Fibroblast of the aortic adventitia (primary cell): ENCODE measurements at places on chromosomes 7 and 10. TPM values are rescaled to one million over a fixed set of nuclear protein-coding genes. Genes with fewer than 3 reads are reported as not detected.

GRCh38 chr7:106057962-106058927, 53.9 kb downstream of the SYPL1 start:
- no peak for DNase-seq

DNA sequence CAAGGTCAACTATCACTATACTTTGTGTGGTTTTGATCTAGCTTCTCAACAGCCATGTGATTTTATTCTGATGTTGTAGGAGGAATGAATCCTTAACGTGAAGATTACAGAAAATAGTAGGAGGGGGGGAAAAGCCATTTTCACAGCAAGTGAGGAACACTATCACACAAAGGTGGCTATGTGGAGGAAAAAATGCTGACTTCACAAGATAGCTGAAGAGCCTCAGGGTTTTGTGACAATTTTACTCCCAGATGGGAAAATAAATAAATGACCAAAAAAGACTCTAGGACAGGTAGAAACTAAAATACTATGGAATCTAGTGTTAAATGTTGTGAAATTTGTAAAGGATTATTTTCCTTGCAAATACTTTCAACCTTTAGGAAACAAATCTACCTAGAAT, 281.0 kb downstream of the ADRA2A start:
- DNase-seq: no peak

DNA sequence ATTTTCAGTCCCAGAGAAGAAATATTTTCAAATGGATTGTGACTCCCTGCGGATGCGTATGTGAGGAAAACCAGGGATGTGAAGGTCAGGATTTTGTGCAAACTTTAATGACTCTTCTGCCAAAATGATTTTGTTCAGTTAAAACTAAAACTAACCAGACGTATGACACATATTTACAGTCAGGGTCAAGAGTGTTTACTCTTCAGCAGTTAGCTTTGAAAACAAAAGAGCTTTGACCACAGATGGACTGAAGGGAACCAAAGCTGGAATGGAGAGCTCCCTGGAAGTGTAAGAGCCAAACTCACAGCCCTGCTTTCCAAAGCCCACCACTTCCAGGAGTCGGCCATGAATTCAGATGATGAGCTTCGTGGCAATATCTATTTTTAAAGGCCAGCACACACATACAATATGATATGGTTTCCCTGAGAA, 15.5 kb downstream of the SVIL start:
- peak; percentile 74 for DNase-seq

GRCh38 chr7:25124465-25125136, 459 bp downstream of the CYCS start:
- peak; percentile 37 for DNase-seq

DNA sequence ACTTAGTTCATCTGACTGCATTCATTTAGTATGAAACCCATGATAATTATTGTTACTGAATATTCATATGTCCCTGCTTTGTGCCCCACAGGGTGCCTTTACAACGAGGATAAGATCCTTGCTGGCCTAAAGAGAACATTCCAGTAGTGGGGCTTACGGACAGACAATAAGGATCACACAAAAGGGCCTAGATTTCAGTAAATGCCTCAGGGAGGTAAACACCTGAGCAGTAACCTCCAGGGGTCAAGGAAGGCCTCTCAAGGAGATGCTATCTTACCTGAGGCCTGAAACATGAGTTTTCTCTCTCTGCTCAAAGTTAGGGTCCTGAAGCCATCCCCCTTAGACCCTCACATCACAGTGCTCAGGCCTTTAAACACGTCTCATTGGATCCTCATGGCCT, 228.7 kb downstream of the TCF7L2 start:
- no peak for DNase-seq

DNA sequence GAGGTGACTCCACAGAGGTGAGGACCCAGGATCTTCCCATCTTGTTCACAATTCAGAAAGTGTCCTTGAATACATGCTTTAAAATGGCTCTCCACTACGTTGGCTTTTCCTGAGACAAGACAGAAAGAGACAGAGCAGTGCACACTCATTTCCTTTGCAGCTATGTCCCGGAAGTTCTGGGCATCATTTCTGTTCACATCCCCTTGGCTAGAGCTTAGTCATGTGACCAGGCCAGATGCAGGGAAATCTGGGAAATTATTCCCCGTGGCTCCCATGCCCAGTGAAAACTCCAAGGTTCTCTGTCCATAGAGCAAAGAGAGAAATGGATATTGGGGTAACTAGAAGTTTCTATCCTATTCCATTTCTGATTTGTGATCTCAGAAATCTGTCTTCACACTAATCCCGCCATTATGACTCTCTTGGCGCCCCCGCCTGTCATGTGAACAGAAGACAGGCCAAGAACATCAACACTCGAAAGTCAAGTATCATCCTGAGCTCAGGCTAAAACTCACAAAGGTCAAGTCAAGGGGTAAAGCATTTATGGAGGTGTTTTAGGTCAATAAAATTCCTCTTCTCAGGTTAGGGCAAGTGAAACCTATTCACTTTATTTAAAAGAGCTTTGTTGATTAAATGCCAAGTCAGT, 251.4 kb upstream of the HABP2 start:
- no peak for DNase-seq

DNA sequence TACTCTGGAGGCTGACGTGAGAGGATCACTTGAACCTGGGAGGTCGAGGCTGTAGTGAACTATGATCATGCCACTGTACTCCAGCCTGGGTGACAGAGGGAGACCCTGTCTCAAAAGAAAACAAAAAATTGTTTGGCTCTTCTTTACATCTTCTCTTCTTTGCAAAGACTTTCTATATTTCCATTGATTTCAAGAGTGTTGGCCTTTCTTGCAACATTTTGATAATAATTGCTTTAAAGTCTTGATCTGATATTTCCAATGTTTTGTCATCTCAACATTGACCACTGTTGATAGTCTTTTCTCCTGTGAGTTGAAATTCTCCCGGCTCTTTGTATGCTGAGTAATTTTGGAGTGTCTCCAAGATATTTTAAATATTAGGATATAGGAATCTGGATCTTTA, 17.8 kb upstream of the CLDN4 start:
- no peak for DNase-seq

- DNase-seq: no peak
Measured at GRCh38 chr7:111184987-111185386, 94.1 kb downstream of the LRRN3 start.

DNA sequence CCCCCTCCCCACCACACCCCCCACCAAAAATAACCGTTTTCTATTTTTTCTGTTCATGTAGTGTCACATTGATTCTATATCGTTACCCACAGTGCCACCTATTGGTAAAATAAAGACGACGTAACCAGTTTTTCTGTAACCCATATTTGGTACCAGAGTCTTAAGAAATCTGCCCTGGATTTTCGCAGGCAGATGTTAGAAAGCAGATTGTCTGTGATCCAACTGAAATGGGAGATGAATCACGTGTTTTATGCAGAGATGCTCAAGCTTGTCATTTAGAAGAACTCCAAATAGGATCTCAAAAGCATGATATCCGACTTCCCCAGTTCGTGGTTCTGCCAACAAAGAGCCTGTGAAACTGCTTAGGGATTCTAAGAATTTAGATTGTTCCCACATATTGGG, 261.1 kb upstream of the CSTF2T start:
- peak; percentile 87 for DNase-seq

GRCh38 chr10:96902117-96902516, 70.0 kb downstream of the LCOR start:
- no peak for DNase-seq

DNA sequence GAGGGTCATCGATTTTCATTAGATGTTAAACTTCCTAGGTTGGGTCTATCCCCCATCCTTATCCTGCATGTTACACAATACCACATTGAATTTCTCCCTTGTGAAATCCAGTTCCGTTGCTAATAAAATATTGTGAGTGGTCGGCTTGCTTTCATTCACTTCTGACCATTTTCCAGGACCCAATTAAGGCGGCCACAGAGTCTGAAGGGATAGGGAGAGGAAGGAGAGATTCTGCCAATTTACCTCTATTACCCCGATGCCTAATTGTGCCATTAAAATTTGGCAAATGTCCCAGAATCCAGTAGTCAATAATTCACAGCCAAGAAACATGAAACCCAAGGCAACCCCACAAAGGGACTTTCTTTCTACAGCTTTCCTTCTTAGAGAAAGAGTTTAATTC, 129.9 kb downstream of the IPMK start:
- DNase-seq: no peak

DNA sequence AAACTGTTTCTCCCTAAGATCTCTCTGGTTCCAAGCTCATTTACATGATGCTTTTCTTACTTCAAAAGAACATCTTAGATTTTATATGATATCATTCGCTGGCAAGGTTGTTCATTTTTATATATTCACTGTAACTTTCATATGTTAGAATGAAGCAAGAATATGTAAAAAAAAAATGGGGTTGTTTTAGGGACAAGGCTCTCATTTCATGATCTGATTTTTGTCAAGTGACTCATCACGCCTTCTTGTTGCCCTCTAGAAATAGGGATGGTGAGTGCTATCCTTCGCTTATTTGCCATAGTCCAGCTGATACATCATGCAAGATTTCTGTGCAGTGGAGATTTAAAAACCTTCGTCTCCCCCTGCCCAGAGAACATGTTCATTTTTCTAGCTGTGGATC, 14.0 kb upstream of the CELF2 start:
- peak; percentile 37 for DNase-seq

- no peak for DNase-seq
Measured at GRCh38 chr10:31194986-31195385, 124.0 kb upstream of the ZEB1 start.

DNA sequence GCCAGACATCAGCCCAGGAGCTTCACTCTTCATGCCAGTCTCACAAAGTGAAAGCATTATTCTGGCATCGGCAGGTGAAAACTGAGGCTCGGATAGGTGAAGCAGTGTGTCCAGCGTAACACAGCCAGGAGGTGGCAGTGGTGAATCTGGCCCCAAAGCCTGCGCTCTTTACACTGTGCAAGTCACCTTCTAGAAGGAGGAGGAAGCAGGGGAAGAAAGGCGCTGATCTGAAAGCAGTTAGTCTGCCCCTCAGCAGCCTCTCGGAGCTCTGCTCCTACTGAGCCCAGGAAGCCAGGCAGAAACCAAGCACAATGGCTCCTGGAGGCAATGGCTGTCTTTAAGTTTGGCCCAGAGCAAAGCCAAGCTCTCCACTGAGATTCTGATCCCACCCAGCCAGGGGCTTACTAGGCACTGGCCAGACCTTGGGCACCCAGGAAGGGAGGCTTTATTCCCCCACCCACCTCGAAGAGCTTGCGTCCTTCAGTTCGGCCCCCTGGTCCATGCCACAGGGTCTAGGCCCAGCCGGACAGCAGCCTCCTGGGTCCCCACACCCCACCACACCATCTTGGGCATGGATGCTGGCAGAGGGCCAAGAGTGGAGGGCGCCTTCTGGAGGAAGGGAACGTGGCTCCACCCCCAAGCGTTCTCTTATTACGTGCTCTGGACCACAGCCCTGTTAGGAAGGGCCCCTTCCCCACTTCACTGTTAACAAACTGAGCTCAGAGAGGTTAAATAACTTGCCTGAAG, 104.5 kb downstream of the GRID1 start:
- DNase-seq: no peak

GRCh38 chr10:123639131-123639530, 27.0 kb upstream of the GPR26 start:
- no peak for DNase-seq

DNA sequence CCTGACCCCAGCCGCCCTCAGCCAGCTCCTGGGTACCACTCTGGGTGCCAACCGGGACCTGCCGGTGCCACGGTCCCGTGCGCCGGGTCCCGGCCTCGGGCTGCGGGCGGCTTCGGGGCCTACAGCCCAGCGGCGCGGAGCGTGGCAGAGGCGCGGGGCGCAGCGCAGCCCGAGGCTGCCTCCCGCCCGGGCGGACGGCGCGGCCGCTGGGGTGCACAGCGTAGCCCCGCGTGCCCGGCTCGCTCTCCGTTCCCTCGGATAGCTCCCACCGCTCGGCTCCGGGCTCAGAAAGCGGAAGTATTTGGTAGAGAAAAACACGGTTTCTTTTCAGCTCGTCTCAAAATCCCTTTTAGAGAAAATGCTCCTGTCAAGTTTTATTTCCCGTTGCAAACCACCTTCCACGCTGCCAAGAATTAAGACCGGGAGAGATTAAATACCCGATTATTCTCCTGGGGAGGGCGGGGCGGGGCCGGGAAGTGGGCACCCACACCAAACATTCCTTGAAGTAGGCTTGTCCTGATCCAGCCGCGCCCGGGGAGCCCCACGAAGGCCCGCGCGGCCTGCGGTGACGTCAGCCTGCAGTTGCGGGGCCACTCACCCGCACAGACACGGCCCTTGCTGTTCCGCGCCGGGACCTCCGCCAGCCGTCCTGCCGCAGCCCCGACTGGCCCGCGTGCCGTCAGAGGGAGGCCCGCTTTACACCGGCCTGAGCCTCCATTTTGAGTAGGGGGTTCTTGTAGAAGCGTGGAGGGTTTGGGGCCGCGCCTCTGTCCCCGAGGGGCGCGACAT, 7.2 kb downstream of the HOXA13 start:
- no peak for DNase-seq

The ARHGAP21 gene
- total RNA-seq: 113 and 252 TPM in 2 replicates

The PALD1 gene
- total RNA-seq: 0.16 and 0.18 TPM in 2 replicates
